ENCODE measurements at places on chromosomes 2 and 18.

DNA sequence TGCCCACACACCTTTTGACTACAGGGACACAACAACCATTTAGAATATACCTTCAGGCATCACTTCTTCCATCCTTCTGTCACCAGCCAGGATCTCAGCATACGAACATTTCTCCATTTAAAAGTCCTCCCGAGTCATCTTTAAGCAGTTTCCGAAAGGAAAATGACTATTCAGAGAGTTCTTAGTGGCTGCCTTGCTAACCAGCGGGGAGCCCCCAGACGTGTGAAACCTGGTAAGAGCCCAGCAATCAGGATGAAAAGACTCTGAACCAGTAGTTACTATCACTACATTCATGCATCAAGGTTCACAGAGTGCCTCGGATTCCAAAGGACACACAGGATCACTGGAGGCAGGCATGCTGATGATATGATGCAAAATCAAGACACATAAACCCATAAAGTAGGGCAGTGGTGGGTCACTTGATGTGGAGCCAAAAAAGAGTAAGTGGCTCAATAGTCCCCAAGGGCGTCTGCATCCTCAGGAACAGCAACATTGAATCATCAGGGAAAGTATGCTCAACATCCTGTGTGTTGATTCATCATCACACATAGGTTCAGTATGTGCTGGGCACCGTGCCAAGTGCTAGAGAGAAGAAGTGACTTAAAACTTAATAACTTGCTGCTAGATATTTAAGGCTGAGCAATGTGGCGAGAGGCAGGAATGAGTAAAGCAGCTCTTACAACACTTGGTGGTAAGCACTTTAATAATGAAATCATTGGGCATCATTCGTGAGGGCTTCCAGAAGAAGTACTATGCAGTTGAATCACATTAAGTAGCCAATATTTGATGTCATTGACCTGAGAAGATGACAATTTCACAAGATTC lies 4.4 kb downstream of the CCL20 start:
- no peak overlapping the region for H3K4me3 ChIP-seq
- H3K27ac ChIP-seq: no peak overlapping the region
- no peaks in the 10 kb centered on the region for H3K27me3 ChIP-seq
- peaks cover 3% of the 10 kb centered on the region for H3K4me1 ChIP-seq
- no peak for DNase-seq
- H3K36me3 ChIP-seq: no peaks in the 10 kb centered on the region

DNA sequence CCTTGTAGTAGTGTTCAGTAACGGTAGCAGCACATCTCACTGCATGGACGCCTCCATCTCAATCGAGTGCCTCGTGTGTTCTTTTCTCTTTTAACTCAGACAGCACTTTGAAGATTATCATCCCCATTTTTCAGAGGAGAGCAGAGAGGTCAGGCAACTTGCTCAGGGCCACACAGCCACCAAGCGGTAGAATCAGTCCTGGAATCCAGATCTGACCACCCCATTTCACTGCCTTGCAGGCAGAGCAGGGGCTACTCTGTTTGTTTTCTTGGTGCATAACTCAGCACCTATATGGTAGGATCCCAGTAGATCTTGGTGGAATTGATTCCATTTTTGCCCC lies 129.5 kb downstream of the SMAD7 start:
- H3K4me1 ChIP-seq: no peaks in the 10 kb centered on the region
- no peak overlapping the region for H3K27ac ChIP-seq
- H3K36me3 ChIP-seq: no peaks in the 10 kb centered on the region
- DNase-seq: no peak
- no peaks in the 10 kb centered on the region for H3K27me3 ChIP-seq

- H3K27ac ChIP-seq: no peak overlapping the region
- H3K27me3 ChIP-seq: no peaks in the 10 kb centered on the region
- no peaks in the 10 kb centered on the region for H3K36me3 ChIP-seq
- no peak overlapping the region for H3K4me3 ChIP-seq
These were observed 133.4 kb upstream of the RND3 start for GRCh38 chr2:150620855-150621254.

GRCh38 chr2:38653715-38654527 lies 12.0 kb upstream of the GALM start:
- no peak overlapping the region for H3K27ac ChIP-seq
- H3K4me3 ChIP-seq: no peak overlapping the region
- no peak for DNase-seq
- no peaks in the 10 kb centered on the region for H3K4me1 ChIP-seq
- H3K27me3 ChIP-seq: no peaks in the 10 kb centered on the region

DNA sequence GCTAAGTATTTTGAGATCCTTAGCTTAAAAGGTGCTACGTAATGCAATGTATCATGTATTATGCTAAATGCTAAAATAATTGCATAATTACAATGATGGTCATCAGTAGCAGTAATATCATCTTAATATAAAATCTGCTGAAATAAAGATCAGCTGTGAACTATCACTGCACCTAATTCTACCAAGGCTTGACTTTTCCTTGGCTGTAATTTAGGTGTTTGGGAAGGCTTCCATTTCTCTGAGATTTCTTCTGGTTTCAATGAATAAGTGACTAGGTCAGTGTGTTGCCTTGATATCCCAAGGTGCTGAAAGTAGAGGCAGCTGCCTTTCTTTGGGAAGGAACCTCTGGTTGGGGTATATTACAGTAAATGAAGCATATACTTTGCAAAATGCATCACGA lies 376.1 kb downstream of the STK39 start:
- no peaks in the 10 kb centered on the region for H3K27me3 ChIP-seq
- no peak overlapping the region for H3K27ac ChIP-seq
- H3K4me1 ChIP-seq: no peaks in the 10 kb centered on the region
- no peak overlapping the region for H3K4me3 ChIP-seq
- H3K36me3 ChIP-seq: peaks cover 7% of the 10 kb centered on the region

DNA sequence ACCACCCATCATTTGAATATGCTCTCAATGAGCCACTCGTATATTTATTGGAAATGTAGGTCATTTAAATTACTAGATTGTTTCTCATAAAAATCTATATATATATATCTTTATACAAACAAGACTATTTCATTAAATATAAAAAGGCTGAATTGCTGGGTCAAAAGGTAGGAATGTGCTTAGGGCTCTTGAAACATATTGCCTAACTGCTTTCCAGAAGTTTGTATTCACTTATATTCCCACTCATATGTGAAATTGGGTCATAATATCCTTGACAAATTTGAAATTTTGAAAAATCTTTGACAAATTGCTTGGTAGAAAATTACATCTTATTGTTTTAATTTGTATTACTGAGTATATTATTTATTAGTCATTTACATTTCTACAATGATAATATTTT lies 999.8 kb upstream of the CDH2 start:
- H3K27me3 ChIP-seq: no peaks in the 10 kb centered on the region
- no peak overlapping the region for H3K4me3 ChIP-seq
- H3K27ac ChIP-seq: no peak overlapping the region
- no peaks in the 10 kb centered on the region for H3K36me3 ChIP-seq
